MG63 (cell line): ENCODE measurements at places on chromosomes 1 and 21. TPM values are rescaled to one million over a fixed set of nuclear protein-coding genes. Genes with fewer than 3 reads are reported as not detected.

Gene HTR1D
- 0.20 TPM in 1 of 2 replicates, not detected in the other for total RNA-seq

Gene CALML6
- total RNA-seq, result 0.20 TPM in 1 of 2 replicates, not detected in the other

Gene MUTYH
- 8.1 and 11.6 TPM in 2 replicates for total RNA-seq

Gene S100A16
- total RNA-seq, result 315 and 318 TPM in 2 replicates

Gene RNU1-3
- total RNA-seq, result not detected in 2 replicates

Gene HRNR
- not detected in 2 replicates for total RNA-seq

Gene CTH
- total RNA-seq, result 1.1 and 2.3 TPM in 2 replicates

Gene TEDDM1
- total RNA-seq, result not detected in 2 replicates

Gene EPS15
- 9.3 and 11.4 TPM in 2 replicates for total RNA-seq

Gene FMO1
- total RNA-seq, result not detected in 2 replicates

Gene SLC44A5
- not detected in 2 replicates for total RNA-seq

Gene ATP1A2
- not detected in 2 replicates for total RNA-seq

Gene GBP2
- 2.2 and 2.3 TPM in 2 replicates for total RNA-seq

Gene HUNK
- total RNA-seq, result 0.20 and 0.23 TPM in 2 replicates
